ENCODE measurements at places on chromosomes 4 and X.
A peak's percentile ranks its signal among the peaks of the same experiment; 100 is the strongest.

DNA sequence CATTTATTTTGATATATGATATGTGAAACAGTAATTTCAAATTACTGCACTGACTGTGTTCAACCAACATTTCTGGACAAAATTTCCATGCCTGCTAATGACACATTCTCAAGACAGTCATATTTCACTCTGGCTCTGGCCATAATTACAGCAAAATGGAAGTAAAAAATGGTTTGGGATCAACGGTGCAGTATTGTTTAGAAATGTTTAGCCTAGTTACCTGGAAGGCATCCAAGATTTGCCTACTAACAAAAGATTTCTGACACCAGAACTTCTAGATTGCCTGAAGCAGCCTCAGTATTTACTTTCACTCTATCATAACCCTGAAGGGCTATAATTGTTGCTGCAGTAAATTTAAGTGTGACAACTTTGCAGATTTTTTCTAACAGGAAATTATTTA, 416.3 kb downstream of the PCDH10 start:
- DNase-seq: no peak

DNA sequence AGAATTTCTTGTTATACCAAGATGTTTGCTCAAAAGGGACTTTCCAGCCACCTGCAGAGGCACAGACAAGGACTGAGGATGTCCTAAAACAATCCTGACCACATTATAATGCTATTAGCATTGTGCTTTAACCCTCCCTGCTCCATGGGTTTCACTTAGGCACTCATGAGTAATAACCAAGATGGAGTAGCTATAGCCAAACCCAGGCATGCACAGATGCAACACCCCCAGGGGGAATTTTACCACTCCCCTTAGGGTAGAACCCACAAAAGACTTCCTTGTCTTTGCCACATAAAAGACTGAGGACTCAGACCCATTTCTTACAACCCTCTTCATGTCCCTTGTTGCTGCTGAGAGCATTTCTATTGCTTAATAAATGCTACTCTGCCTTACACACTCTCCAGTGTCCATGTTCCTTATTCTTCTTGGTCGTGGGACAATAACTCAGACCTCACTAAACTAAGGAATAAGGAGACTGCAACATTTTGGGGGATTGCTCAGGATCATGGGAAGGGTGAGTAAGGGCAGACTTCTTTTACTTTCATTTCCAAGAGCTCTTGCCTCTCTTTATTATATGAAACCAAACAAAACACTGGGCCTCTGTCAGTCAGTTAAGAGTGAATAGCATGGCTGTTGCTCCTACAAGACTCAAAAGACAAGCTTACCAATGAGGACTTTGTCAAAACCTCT, 103.5 kb downstream of the TECRL start:
- no peak for DNase-seq

GRCh38 chrX:100208076-100208475, 202.0 kb downstream of the PCDH19 start:
- DNase-seq: no peak

- no peak for DNase-seq
These were observed 147.9 kb downstream of the CHIC2 start for GRCh38 chr4:53916431-53916889.

GRCh38 chr4:70705183-70706043, 16.4 kb upstream of the RUFY3 start:
- DNase-seq: peak; percentile 85
